Caki2 (cell line): ENCODE measurements at places on chromosomes 2 and 18. TPM values are rescaled to one million over a fixed set of nuclear protein-coding genes. Genes with fewer than 3 reads are reported as not detected.

- DNase-seq = peak; percentile 4
These were observed 239.0 kb downstream of the CCDC178 start for GRCh38 chr18:33201509-33201926.

GRCh38 chr18:7642331-7642890, 75.3 kb downstream of the PTPRM start:
- DNase-seq = no peak

DNA sequence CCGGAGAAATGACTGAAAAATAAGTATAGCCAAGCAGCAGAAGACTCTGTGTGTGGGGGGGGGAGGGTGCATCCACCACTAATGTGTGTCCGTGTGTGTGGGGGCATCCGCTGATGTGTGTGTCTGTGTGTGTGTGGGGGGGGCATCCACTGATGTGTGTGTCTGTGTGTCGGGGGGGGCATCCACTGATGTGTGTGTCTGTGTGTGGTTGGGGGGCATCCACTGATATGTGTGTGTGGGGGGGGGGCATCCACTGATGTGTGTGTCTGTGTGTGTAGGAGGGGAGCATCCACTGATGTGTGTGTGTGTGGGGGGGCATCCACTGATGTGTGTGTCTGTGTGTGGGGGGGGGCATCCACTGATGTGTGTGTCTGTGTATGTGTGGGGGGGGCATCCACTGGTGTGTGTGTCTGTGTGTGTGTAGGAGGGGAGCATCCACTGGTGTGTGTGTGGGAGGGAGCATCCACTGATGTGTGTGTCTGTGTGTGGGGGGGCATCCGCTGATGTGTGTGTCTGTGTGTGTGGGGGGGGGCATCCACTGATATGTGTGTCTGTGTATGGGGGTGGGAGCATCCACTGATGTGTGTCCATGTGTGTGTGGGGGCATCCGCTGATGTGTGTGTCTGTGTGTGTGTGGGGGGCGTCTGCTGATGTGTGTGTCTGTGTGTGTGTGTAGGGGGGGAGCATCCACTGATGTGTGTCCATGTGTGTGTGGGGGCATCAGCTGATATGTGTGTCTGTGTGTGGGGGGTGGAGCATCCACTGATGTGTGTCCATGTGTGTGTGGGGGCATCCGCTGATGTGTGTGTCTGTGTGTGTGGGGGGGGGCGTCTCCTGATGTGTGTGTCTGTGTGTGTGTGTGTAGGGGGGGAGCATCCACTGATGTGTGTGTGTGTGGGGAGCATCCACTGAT, 125.0 kb downstream of the NFATC1 start:
- no peak for DNase-seq

- DNase-seq = no peak
These were observed 92.7 kb downstream of the BIN1 start for GRCh38 chr2:127014224-127014623.

DNA sequence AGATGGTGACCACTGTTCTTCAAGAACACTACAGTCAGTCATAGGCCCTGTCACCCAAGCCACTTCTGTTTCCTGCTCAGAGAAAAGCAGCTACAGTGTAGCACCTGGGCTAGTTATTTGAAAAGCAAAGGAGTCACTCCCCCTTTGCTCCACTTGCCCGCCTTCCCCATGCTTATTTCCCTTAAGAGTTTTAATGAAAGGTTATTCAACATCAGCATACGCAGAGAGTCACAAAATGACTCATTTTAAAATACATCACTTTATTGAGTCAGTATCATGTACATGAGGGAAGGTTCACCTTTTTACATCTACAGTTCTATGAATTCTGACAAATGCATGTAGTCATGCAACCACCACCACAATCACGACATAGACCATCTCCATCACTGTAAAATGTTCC, 71.3 kb downstream of the TNFRSF11A start:
- DNase-seq = no peak

DNA sequence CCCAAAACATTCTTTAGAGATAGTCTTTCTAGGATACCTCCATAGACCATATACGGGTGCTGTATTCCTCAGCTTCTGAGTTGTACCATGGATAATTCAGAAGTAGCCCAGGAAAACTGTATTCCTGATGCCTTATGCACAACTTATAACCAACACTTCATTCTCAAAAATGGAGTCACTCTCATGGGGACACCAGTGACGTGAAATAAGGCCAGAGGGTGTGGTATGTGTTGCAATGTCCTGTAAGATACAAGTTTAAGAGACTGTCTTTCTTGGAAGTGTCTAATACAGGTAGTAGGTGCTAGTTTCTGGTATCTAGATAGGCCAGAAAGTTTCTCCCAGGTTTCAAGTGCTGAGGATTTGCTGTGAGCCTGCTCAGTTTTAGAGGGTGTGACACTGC, 36.1 kb downstream of the COX7A2L start:
- no peak for DNase-seq

GRCh38 chr2:96602330-96602823, 35.7 kb downstream of the KANSL3 start:
- DNase-seq = no peak

GRCh38 chr18:48982266-48982665, 31.5 kb upstream of the SMAD7 start:
- DNase-seq = no peak

GRCh38 chr18:43919551-43919950, 642.3 kb upstream of the SYT4 start:
- no peak for DNase-seq

DNA sequence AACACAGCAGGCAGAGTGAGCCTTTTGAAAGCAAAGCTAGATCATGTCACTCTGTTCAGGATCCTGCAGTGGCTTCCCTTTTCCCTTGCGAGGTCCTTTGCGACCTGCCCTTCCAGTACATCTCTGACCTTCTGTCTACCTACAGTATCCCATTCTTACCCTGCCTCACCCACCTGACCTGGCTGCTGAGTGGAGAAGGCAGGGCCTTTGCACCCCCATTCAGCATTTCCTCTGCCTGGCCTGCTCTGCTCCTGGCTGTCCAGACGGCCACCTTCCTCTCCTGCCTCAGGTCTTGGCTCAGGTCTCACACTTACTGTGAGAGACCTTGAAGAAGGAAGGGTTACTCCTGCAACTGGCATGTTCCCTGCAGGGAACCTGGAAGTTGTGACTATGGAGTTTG, 77.4 kb downstream of the MAPRE2 start:
- DNase-seq = no peak

POTEJ gene
- not detected in 2 replicates for total RNA-seq

RBM44 gene
- 0.03 TPM in 1 of 2 replicates, not detected in the other for total RNA-seq

CYS1 gene
- total RNA-seq = 3.2 and 5.7 TPM in 2 replicates

FAM228B gene
- total RNA-seq = 12.1 and 15.0 TPM in 2 replicates

IGFBP5 gene
- total RNA-seq = 0.07 and 0.26 TPM in 2 replicates

SH3RF3 gene
- total RNA-seq = 0.20 and 0.49 TPM in 2 replicates
